NCI-H510A treated with DMSO at 0.1 percent for 48 hours (cell line): ENCODE measurements at places on chromosomes 13 and 19.
A peak's percentile ranks its signal among the peaks of the same experiment; 100 is the strongest.

- no peak for DNase-seq
Measured at GRCh38 chr13:36870050-36870692, 49.9 kb downstream of the SMAD9 start.

DNA sequence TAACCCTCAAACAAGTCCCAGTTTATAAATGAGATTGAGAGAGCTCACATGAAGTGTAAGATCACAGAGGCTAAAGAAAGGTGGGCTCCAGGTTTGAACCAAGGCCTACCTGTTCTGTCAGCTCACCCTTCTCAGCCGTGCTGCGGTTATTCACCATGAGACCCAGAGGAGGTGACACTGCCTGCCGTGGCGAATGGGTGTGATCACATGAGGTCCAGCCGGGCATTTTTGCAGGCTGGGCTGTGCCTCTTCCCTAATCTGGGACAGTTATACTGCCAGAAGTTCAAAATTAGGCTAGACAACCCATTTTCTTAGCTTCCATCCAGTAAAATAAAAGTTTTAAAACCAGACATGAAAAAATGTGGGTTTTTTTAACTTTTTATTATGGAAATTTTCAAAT lies 146.8 kb downstream of the FOXO1 start:
- no peak for DNase-seq

DNA sequence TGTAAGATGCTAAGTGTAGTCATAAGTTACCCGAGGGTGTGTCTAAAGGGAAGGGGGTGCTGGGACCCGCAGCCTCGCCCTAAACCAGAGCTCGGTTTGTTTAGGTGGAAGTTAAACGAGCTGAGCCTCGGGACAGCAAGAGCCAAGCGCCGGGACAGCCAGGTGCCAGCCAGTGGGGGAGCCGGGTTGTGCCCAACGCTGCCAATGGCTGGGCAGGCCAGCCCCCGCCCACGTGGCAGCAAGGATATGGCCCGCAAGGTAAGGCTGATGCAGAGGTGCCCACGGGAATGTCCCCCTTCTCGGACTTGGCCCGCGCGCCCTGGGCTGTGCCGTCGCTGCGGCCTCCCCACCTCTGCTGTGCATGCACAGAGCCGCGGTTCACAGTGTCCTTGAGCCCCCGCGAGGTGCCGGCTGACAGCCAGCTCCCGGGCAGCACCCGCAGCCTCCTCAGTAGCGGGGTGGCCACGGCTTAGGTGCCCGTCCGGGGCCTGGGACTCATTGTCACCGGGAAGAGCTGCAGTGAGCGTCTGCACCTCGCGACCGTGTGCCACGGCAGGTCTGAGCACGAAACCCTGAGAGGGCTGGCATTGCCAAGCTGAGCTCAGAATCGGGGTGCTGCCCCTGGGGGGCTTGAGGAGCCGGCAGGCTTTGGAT lies 9.3 kb upstream of the RPS15 start:
- DNase-seq, result no peak

DNA sequence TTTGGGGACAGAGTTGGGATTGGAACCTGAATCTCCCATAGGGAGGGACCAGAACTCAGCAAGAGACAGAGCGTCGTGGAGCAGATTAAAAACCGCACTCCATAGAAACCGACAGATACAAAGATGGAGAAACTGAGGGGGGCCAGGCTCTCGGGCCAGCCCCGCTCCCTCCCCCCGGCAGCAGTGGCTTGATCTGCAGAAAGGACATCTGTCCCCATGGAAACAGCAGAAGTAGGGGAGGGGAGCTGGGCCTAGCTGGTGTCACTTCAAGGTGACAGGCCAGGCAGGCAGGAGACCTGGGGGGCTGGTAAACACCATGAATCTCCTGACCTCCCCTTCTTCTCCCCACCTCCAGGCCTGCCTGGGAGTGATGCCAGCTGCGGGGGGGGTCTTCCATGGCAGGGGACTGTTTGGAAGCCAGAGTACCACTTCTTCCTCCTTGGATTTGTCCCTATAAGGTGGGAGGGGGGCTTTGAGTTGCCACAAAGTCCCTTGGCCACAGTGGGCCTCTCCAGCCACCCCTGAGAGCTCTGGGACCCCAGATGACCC lies 10.9 kb downstream of the TMIGD2 start:
- DNase-seq, result no peak

DNA sequence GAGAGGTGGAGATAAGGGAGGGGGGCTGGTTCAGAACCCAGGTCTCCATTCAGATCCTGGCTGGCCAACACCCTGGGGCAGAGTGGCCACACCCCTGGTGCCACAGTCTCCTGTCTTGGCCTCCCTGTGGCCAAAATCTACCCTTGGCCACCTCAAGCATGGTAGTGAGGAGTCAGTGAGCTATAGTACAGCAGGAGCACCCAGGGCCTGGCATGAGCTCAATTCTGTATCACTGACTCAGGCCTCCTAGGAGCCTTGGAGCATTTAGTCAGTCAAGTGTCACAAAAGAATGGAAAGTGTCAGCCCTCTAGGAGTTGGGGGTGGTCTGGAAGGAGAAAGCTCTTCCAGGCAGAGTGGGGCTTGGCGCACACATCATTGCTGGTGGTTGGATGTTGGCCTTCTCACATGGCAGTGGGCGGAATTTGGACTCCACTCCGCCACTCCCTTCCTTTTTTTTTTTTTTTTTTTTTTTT lies 6.6 kb upstream of the CD79A start:
- no peak for DNase-seq

- DNase-seq, result peak; percentile 80
Measured at GRCh38 chr13:113216254-113217048, 7.0 kb downstream of the CUL4A start.

- no peak for DNase-seq
Measured at GRCh38 chr13:37148501-37148900, 43.0 kb upstream of the CSNK1A1L start.

DNA sequence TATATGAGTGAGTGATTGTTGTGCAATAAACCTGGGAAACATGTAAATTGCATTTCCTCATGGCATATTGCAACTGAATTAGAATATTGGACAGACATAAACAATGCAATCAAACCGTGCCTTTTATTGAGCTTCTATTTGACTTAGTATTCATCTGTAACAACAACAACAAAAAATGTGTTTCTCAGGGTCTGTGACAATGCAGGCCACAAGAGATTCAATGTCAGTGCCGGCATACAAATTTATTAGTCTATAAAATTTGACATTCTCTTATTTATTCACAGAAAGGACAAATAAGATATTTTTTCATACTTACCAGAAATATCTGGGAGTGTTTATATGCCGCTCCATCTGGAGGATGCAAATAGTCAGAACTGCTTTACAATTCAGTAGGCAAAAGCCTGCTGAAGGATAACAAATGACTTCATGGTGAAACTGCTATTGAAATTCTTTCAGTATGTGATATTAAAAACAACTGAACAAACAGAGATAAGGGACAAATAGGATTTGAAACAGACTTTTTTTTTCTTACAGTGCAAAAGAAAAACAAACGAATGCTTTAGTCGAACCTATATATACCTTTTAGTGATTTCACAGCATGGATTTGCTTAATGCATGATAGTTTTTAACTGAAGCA lies 77.2 kb downstream of the DACH1 start:
- no peak for DNase-seq

- DNase-seq, result peak; percentile 65
Measured at GRCh38 chr13:95246292-95247082, 54.8 kb downstream of the ABCC4 start.

GRCh38 chr13:99273128-99273527 lies 14.9 kb upstream of the GPR18 start:
- DNase-seq, result no peak

- no peak for DNase-seq
Measured at GRCh38 chr13:52921194-52921593, 72.8 kb upstream of the PCDH8 start.

GRCh38 chr13:26985285-26985878 lies 186.2 kb downstream of the USP12 start:
- peak; percentile 70 for DNase-seq

DNA sequence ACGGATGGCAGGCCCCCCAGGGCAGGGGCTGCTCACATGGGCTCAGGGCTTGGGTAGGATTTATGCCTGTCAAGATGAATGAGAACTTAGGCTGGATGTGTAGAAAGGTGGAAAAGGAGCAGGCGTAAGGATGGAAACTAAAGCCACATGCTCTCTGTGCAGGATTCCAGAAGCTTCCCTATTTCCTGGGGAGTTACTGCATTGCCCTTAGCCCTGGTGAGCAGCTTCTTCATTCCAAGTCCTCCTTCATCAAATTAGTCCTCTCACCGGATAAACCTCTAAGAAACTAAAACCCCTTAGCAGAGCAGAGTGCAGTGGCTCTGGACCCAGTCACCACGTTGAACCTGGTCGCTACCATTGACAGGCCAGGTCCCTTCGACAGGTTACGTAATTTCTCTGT lies 7.4 kb downstream of the ATP12A start:
- DNase-seq, result no peak

DNA sequence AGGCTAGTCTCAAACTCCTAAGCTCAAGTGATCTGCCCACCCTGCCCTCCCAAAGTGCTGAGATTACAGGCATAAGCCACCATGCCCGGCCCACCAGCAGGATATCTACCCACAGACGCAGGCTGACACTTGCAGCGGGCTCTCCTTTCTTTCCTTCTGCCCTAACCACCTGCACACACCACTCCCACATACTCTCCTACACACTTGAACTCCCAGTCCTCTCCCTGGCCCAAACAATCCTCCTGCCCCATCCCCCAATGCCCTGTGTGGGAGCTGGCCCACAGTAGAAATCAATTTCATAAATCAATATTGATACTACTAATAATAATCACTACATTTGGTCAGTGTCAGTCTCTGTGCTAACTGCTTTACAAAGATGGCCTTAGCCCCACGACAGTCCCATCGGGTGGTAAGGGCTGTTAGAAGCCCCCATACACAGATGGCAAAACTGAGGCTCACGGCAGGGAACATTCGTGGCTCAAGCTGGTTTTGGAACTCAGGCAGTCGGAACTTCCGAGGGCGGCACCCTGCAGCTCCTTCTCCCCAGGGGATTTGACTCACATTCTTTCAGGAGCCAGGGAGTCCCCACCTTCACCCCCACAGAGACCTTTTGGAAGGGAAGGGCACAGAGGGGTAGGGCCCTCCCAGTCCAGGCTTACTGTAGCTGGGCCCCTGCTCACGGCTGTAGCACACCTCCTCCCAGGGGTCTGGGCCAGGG lies 3.4 kb upstream of the DPF1 start:
- peak; percentile 5 for DNase-seq

GRCh38 chr13:33110386-33110712 lies 94.1 kb downstream of the KL start:
- no peak for DNase-seq

GRCh38 chr13:35906636-35907035 lies 224.5 kb downstream of the DCLK1 start:
- no peak for DNase-seq

GRCh38 chr13:26326562-26326961 lies 72.6 kb downstream of the CDK8 start:
- DNase-seq, result no peak

DNA sequence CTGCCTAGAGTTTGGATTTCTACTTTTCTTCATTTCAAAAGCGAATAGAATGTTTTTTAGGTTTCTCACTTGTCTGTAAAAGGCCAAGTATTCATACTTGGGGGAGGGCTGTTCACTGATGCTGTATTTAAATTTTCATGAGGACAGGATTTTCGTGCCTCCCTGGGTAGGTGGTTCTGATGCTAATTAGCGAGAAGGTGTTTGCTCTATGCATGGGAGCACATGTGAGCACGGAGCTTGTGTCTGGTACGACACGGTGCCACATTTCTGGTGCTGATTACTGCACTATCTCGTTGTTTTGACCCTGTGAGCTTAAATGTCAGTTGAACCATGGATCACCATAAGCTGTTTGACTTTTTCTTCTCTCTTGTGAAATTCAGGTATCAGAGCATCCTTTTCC lies 45.8 kb downstream of the MTUS2 start:
- DNase-seq, result no peak

DNA sequence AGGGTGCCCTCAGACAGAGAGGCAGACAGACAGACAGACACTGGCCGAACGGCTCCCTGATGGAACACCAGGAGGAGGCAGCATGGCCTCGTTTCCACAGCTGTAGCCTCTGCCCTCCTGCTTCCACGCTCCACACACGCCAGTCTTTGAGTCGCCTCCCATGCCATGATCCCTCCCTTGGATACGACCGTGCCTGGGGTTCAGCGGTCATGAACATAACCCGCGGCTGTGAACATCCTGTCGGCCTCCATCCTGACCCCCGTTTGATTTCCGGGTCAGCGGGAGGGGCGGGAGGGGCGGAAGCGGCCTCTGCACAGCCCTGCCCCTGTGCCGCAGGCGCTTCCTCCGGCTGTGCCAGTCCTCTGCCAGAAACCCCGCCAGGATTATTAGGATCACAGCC lies 23.4 kb downstream of the GP6 start:
- DNase-seq, result no peak

DNA sequence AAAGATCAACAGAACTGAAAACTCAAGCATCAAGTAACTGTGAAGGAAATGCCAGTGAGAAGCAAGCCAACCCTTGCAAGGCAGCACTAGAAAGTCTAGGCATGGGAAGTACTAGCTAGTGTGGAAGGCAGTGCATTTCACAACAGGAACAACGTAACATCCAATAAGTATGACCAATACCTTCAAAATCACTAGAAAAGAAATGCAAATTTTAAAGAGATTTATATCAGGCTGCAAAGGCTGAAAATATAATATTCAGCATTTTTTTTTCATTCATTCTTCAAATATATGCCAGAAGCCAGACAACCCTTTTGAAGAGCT lies 121.9 kb downstream of the DLEU7 start:
- no peak for DNase-seq

- DNase-seq, result no peak
Measured at GRCh38 chr13:73767747-73768315, 366.4 kb downstream of the KLF12 start.

- DNase-seq, result no peak
Measured at GRCh38 chr13:43880214-43880855, 631 bp downstream of the LACC1 start.

GRCh38 chr19:50333235-50333736 lies 4.1 kb upstream of the KCNC3 start:
- DNase-seq, result peak; percentile 89

DNA sequence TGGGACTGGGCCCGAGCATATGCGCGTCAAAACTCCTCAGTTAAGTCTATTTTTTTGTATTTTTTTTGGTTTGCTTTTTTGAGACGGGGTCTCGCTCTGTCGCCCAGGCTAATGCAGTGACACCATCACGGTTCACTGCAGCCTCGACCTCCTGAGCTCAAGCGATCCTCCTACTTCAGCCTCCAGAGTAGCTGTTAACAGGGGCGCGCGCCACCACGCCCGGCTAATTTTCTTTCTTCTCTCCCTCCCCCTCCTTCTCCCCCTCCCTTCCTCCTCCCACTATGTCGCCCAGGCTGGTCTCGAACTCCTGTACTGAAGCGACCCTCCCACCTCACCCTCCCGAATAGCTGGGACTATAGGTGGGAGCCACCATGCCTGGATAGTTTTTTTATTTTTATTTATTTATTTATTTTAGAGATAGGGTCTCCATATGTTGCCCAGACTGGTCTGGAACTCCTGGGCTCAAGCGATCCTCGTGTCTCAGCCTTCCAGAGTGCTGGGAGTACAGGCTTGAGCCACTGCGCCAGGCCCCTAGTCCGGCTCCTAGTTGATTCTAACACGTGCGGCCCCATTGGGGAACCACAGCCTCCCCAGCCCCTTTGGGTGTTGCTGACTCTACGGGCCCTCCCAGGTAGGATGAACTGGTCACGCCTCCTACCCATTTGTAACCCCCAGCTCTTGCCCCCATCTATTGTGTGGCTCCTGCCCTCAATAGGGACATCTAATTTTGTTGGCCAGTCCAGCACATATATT lies 806 bp upstream of the ZNF837 start:
- DNase-seq, result no peak
